ENCODE measurements at places on chromosomes 13 and 19.

DNA sequence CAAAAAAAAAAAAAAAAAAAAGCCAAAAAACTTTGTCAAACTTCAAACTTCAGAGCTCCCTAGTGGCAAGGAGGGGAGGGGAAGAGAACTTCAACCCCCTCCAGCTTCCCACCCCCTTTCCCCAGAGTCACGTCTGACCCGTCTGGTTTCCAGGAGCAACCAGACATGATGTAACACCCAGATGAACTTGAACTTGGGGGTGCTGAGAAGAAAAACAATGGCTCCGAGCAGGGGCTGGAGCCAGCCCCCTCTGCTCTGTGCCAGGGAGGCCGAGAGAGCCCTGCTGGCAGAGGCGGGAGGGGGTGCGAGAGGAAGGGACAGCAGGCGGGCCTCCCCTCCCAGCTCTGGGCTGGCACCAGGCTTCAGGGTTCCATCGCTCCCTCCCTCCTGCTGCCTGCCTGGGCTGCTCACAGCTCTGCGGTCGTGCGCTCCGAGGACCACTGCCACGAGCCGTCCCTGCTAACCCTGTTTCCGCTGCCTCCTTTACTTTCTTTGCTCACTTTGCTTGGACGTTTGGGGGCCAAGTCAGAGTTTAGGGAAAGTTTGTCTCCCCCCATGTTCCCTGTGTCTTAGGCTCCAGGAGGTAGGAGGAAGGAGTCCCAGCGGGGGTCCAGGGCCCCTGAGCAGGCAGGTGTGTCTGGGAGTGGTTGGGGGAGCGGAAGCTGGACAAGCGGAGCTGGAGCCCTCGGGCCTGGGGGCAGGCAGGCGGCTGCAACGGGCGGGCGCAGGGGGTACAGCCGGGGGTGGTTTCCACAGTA is 11.1 kb downstream of the LYL1 start:
- no peak for DNase-seq

- no peak for DNase-seq
Measured at GRCh38 chr13:48576448-48577010, 43.6 kb upstream of the RCBTB2 start.

DNA sequence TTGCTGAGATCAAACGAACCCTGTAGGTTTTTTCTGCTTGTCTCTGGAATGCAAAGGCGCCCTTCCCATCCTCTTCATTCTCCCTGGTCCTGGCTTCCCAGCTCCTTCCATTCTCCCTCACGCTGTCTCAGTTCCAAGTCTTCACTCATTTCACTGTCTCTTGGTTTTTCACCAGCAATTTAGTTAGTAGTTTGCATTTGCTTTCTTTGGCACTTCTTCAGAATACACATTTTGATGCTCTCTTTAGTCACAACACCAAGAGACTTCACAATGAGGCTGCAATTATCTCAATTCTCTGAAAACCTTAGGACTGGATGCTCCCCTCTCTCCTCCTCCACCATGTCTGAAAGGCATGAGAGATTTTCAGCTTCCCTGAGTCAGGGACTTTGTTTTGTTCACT is 470.7 kb downstream of the FGF14 start:
- DNase-seq, result no peak

DNA sequence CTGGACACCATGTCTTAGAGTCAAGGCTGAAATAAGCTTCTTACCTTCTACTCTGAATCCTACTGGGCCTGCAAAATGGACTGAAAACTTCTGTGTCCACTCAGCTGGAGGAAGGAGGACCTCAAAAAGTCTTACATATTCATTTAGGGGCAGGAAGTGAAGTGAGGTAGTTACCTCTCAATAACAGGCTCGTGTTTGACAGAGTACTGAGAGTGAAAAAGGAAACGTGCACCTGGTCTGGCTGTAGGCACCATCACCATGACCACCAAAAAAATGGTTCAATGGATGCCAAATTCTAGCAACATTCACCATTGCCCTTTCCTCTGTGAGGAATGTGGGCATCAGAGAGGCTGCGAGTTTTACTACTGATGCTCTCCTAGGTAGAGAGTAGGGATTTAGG is 176.2 kb downstream of the RFC3 start:
- DNase-seq, result no peak

DNA sequence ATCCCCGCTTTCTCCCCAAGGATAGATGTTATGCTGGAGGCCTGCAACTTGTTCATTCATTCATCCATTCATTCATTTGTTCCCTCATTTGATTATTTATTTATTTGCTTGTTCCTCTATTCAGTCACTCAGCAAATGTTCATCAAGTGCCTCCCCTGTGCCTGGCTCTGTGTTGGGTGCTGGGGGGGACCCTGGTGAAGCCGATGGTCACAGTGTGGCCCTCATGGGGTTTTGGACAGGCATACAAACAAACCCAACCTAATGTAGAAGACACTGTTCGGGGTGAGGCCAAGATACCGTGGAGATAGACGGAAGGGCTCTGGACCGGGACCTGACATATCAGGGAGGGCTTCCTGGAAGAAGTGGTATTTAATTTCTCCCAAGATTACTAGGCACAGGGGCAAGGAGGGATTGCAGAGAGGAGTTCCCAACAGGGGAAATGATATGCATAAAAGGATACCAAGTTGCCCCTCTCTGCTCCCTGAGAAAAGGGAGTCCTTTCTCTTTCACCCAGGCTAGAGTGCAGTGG is 58.1 kb downstream of the ZNF536 start:
- no peak for DNase-seq

Measured in CD4-positive, alpha-beta T cell treated with Interleukin-6 at 100 ng/mL for 8 hours (primary cell).